ENCODE measurements at places on chromosomes 2 and 18.

DNA sequence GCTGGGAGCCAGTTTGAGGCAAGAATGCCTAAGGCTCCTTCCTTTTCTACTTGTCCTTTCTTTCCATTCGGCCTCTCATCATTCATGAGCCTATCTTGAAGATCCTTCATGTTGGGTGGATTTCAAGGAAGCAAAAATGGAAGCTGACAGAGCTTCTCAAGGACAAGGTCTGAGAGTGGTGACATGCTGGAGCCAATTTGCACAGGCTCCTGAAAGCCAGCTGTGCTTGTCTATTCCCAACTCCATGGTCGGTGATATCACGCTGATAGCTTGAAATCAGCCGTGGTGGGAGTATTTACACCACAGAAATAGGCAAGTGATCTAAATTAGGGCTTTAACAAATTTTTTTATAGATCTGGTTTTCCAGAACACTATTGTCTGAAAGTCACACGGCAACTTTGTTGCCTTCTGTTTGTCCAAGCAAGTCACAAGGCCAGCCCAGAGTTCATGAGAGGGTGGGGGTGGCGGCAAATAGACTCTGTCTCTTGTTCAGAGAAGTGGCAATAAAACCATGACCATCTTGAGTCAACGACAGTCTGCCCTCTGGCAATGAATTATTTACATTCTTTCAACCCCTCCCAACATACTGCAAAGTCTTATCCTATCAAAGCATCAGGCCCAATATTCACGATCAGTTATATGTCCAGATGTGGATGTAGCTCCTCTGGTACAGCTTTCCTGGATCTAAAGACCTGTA lies 49.9 kb upstream of the SLC35F5 start:
- DNase-seq: no peak

GRCh38 chr2:13504808-13505207 lies 788.1 kb downstream of the TRIB2 start:
- no peak for DNase-seq

DNA sequence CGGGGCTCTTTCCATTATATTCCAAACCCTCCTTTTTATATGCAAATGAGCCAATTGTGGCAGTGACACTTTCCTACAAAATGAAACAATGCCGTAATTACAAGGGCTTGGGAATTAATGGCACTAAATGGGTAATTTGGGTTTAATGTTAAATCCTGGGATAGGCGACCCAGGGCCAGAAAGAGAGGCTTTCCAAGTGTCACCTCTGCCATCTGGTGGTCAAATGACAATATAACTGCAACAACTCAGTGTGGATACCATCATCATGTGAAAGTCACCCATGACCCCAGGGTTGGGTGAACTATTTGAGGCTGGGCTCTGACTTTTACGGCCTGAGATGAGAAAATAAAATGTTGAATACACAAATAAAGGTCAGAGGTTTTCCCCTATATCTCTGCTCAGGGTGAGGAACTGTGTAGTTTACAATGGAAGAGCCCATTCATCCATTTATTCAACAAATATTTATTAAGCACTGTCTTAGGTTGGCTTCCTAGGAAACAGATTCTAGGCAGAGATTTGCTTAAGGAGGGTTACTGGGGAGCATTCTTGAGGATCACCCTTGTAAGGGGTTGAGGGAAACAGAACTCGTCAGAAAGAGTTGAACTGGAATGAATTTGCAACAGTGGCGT lies 13.6 kb upstream of the THADA start:
- DNase-seq: peak; percentile 44

GRCh38 chr2:45913539-45913938 lies 262.1 kb downstream of the PRKCE start:
- DNase-seq: no peak

GRCh38 chr2:119197529-119198239 lies 25.9 kb upstream of the STEAP3 start:
- DNase-seq: no peak

GRCh38 chr18:32875625-32876024 lies 102.8 kb upstream of the KLHL14 start:
- no peak for DNase-seq

- DNase-seq: peak; percentile 29
These were observed 91.5 kb upstream of the TMEFF2 start for GRCh38 chr2:192286093-192286701.

- no peak for DNase-seq
These were observed 13.5 kb upstream of the HS6ST1 start for GRCh38 chr2:128332091-128332634.

DNA sequence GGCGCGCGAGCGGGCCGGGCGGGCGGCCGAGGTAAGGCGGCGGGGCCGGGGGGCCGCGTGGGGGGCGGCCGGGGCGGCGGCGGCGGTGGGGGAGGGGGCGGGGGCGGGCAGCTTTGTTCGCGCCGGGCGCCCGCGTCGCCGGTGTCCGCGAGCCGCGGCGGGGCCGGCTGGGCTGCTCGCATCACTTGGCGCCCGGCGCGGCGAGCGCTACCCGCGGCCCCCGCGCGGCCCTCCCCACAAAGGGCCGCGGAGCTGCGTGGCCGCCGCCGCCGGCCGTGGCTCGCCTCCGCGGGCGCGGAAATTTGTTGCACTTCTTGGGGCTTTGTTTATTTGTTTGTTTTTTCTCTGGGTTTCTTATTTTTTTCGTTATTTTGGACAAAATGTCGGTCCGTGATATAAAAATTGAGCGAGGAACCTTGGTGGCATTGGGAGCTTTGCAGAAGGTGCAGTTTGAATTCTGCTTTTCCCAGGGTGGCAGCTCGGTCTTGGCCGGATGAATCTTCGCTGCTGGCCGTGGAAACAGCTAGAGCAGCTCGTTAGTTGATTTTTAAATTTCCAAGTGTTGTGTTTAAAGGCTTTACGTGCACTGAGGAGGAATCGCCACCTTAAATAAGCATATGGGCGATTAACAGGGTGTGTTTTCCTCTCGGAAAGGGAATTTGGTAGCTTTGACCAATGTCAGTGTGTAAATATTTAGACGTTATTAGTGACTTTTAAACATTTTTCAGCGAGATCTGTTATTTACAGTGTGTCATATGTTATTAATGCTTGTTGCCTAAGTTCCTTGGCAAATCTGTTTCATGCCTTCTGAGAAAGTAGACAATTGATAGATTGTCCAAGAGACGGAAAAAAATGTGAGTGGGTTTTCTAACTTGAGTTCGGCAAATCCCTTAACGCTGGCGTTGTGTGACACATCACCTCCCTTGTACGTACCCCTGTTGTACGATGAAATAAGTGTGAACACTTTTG lies 822 bp downstream of the UBE2E3 start:
- peak; percentile 43 for DNase-seq

- DNase-seq: peak; percentile 2
These were observed 1111.0 kb upstream of the SLC39A10 start for GRCh38 chr2:194545978-194546377.

- no peak for DNase-seq
These were observed 68.9 kb upstream of the CAB39 start for GRCh38 chr2:230643576-230644291.

DNA sequence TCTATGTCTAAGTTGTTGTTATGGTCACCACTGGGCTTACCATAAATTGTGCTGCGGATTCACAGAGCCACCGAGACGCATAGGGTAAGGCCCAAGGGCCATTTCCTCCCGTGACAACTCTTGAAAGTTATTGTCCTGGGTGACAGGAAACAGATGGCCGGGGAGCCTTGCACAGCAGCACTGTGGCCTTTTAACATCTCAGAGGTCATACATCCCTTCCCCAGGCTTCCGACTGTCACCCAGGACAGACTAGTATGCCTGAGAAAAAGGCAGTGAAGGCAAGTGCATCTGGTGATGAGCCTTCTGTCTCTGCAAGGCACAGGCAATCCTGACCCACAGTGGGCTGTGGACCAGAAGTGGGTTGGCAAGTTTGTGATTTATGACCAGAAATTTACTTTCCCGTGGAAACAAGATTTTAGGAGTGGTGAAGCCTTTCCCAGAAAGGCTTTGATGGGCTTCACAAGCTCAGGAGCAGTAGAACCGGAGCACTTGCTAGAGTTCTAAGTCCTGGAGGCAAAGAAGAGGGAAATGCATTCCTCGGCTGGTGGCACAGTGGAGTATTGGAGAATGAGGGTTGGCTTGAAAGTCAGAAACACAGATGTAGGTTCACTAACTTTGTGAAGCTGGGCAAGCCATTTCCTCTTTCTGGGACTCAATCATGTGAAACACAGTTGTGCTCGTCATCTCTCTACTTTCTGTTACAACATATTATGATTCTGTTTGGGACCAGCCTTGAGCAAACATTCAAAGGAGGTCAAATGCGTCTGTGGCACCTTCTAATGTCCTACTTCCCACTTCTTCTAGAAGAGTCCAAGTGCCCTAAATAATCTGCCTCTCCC lies 2.0 kb upstream of the CAPN14 start:
- peak; percentile 63 for DNase-seq

DNA sequence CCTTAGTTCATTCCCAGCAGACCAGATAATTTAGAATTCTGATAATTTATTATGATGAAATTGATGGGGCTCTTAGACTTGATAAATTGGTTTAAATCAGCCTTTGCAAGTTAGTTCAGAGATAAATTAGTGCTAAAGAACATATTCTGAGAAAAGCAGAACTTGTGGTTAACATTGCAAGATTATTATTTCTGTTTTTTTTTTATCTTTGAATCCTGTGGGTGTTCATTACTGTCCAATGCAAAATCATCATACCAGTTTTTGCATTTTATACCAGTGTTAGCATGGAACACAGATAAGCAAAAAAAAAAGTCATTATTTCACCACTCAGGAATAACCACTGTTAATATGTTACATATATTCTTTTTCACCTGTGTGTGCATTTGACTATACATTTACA lies 9.1 kb downstream of the SEPTIN2 start:
- no peak for DNase-seq

DNA sequence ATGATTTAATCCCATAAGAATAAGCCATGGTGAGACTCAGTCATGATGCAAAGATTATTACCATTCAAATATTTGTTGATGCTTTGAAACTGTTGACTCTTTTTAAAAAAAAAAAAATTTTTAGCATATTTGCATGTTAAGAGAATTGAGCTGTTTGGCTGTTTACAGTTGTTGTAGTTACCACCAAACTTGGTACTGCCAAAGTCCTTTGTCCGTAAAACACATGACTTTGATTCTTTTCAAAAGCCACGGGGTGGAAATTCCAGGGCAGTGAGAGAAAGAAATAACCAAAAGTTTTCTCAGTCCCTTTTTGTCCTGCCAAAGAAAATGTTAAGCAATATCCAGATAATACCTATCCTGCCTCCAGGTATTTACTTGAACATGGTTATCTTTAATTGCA lies 474.8 kb downstream of the METTL4 start:
- DNase-seq: no peak

GRCh38 chr2:203155406-203155805 lies 83.4 kb upstream of the CYP20A1 start:
- DNase-seq: no peak

GRCh38 chr2:61013382-61013781 lies 4.1 kb upstream of the PEX13 start:
- DNase-seq: no peak

- DNase-seq: peak; percentile 31
These were observed 42.6 kb upstream of the HPCAL1 start for GRCh38 chr2:10260130-10260529.

DNA sequence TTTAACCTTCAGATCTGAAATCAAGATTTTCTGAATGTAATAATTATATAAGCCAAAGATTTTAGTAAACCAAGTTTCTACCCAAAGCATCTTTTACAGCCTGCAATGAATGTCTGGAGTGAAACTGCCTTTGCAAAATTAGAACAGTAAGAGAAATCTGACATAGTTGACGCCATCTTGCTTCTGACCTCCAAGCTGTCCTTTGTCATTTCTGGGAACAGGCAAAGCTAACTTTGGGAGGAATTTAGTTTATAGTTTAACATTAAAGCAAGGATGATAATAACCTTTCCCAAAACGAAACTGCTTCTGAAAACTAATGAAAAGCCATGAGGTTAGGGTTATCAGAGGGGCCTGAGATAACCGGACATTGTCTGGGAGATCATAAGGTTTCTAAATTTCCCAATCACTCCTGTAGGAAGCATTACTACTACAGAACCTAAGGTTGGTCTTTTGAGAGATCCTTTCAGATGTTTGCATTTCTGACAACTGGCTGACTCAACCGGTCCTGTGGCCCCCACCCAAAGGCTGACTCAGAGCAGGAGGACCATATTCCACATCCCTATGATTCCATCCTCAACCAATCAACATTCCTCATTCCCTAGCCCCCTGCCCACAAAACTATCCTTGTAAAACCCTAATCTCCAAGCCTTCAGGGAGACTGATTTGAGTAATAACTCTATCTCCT lies 124.5 kb downstream of the TMEM131 start:
- DNase-seq: peak; percentile 52

GRCh38 chr2:98805412-98806171 lies 74.7 kb upstream of the MGAT4A start:
- peak; percentile 44 for DNase-seq

DNA sequence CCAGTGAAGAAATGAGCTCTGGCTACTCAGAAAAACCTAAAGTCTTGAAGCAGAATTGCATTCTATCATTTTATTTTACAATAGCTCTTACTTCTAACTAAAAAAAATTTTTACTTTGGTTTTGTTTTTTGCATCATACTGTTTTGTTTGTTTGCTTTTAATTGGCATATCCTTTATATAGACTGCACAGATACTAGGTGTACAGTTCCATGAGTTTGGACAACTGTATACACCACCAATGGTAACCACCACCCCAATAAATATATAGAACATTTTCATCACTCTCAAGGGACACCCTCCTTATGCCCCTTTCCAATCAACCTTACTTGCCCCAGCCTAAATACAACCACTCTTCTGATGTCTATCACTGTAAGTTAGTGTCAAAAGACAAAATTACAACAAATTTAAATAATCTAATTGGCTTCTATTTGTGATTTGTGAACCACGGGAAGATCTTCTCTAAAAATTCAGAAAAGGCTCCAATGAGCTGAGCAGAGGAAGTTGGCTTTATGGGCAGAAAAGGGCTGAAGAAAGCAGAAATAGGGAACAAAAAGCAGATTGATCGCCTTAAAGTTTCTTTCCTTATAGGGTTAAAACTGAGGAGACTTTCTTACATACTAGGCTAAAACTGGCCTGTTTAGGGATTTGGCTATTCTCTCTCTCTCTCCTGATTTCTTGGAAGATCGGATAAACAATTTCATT lies 22.2 kb upstream of the SOS1 start:
- no peak for DNase-seq

DNA sequence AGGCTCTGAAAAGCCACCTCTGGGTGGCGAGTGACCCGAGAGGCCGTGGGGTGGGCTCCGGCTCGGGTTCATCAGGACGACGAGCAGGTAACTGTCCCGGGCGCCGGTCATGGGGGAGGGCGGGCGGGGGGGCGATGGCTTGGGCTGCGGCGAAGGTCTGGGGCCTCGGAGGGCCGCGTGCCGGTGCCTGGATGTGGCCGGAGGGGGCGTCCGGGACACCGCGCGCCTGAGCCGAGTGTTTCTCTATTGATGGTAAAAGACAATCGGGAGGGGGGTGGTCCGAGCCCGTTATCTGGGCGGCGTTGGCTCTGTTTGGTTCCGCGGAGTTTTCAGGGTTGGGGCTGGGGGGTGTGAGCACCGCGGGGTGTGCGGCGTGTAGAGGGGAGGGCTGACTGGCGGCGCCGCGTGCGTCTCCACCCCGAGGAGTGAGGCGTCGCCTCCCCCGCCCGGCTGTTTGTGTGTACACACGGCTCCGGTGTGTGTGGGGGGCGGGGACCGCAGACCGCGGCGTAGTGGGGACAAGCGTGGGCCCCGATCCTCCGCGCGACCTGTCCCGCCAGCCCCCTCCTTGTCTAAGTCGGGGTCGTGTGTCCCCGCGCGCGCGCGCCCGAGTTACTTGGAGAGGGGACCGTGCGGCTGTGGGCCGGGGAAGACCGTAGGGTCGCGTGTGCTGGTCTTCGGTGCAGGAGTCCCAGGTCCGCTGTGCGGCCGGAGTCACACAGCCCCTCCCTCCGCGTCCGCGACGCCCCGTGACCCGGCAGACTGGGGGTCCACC lies 1.6 kb downstream of the CTIF start:
- DNase-seq: peak; percentile 54
